ENCODE measurements at places on chromosomes 5 and 9.

- no peak for DNase-seq
Observed at GRCh38 chr9:113350107-113350661, 843 bp downstream of the BSPRY start.

GRCh38 chr9:117718085-117718484 lies 13.9 kb downstream of the TLR4 start:
- DNase-seq, result no peak

- no peak for DNase-seq
Observed at GRCh38 chr9:131227112-131227958, 49.0 kb downstream of the FAM78A start.

GRCh38 chr9:128553728-128554127 lies 1.3 kb downstream of the SPTAN1 start:
- no peak for DNase-seq

DNA sequence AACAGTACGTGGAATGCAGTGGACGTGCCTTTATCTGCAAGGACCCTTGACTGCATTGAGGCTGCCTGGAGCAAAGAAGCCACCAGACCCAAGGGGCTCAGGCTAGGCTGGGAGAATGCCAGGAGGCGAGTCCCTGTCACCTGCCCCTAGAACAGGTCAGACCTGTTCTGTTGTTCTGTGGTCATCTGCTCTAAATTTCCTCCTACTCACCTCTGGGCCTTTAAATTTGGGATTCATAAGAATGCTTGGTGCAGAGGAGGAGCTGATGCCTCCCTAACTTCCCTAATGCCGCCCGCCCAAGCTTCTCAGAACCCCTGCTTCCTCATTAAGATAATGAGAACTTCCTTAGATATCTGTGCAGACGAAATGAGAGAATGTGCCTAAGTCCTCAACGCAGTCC lies 32.0 kb downstream of the DAPK1 start:
- no peak for DNase-seq

GRCh38 chr9:80994892-80995291 lies 694.5 kb downstream of the TLE1 start:
- no peak for DNase-seq

GRCh38 chr5:107277485-107278125 lies 393.1 kb downstream of the EFNA5 start:
- no peak for DNase-seq

DNA sequence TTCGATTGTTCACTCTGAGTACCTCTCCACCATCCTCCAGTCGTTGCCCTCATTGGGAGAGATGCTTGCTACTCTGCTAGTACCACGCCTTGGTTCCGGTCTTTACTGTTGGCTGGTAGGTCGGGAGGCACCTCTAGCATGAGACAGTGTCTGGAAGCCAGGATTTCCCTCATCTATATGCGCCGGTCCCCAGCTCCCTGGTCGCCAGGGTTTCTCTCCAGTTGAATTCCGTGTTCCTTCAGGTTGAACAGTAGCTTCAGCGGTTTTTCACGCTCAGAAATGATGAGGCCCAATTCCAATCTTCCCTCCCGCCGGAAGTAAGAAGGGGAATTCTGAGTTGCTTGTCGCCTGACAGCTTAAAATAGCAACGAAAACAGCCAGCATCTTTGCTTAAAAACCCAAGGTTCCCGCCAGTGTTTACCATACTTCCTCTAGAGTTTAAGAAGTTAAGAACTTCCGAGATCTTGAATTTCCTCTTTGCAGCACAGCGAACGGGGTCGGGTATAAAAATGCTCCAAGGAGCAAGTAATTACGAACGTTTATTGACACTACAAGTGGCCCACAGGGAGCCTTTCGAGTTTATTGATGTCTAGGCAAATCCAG lies 1.3 kb upstream of the ST8SIA4 start:
- peak; percentile 24 for DNase-seq

DNA sequence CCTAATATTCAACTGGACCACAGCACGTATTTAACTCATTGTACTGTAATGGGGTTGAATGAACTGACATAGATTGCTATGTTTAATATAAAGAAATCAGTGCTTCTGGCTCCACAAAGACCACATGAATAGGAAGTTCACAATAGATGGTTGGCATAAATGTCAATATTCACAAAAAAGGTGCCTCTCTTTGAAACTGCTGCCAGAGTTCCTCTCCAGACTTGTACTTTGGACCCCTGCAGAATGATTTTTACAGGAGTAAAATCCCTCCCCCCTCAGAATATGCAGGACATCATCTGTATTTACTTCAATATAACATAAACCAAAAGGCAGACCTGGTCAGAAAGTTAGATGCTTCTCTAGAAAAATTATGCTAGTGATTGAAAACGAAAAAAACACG lies 508.5 kb upstream of the DAP start:
- no peak for DNase-seq

DNA sequence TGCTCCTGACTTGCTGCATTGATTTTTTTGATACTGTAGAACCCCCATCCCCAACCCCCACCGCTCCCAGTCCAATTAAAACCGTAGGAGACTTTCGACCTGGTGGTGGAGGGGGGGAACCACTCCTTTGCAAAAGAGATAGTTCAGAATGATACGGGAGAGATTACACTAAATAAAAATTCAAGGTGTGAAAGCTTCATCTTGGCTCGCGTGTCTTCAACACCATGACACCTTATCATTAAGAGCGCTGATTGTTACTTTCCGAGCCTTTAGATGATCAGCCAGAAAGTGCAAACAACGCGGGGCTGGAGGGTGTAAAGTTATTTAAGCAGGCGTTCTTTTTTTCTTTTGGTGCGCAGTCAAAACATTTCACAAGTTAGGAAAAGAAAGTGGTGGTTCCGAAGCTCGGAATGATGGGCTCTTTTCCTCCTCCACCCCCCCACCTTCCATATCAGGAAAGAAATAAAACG lies 1.3 kb upstream of the ZNF462 start:
- DNase-seq, result no peak

DNA sequence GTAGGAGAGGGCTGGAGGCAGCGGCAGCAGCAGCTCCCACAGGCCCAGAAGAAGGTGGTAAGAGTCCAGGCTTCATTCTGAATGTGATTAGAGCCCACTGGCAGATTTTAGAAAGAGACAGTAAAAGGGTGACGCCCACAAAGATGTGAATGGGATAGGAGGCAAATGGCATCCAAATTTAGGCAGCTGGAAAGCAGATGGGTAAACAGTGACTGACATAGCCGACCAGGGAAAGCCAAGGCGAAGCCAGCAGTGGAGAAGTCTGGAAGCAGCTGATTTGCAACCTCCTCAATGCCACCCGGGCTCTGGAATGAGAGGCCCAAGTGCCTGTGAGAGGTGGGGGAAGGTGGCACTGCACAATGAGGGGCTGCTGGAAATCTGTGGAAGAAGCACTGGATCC lies 103.3 kb downstream of the C5orf15 start:
- no peak for DNase-seq

DNA sequence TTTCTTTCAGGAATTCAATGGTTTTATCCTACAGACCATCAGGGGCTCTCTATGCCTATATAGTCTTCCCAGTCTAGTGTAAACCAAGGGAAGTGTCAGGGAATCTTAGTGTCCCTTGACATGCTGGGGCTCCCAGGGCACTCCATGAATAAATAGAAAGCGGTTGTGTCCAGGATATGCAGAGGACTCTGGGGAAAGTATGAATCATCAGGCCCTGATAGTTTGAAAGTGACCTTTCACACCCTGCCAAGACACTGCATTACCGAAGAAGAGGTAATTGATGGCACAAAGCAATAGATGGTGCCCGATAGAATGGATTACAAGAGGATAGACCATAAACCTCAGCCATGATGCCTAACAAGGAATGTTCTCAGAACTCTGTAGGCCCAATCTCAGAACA lies 163.3 kb upstream of the DAPK1 start:
- DNase-seq, result no peak

DNA sequence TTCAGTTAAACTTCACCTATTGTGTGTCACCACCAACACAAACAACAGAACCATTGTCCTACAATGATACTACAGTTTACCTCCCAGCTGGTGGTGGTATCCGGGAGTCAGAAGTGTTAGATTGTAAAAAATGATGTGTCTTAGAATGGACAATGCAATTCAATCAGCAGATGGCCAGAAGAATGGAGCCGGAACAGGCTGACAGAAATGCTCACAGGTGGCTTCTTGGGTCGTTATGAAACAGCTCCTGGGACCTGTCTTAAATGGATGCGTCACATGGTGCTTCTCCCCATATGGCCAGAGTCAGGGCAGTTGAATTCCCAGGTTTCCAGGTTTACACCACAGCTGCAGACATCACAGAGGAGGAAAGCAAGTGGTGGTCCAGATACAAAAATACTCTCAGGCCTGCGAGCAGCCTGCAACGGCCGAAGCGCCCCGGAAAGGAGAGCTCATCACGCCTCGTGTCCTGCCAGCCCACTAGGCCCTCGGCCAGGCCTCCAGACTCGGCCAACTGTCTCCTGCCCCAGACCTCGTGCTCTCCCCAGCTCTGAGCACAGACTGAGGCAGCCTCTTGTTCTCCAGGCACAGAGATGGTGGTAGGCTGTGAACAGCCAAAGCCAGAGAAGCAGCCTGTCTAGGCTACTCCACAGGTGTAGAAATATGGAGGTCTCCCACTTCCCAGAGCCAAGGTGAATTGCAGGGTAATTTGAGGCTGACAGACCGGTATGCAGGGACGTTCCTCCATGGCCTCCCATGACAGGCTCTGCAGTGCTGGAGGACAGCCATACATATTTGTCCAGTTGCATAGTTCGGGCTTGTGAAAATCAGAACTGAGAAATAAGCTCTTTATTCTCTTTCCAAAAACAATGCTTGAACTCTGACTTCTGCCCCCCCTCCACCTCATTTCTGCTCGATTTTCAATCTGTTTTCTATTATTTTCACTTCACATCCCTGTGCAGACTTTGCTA lies 98.5 kb upstream of the SPATA31C2 start:
- DNase-seq, result no peak

DNA sequence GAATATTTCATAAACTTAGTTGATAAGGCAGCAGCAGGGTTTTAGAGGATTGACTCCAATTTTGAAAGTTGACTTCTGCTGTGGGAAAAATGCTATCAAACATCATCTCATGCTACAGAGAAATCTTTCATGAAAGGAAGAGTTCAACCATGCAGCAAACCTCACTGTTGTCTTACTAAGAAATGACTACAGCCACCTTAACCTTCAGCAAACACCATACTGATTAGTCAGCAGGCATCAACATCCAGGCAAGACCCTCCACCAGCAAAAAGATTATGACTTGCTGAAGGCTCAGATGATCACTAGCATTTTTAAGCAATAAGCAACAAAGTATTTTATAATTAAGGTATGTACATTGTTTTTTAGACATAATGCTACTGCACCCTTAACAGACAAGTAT lies 7.6 kb downstream of the TMEM174 start:
- DNase-seq, result no peak

- DNase-seq, result no peak
Observed at GRCh38 chr5:74382987-74383593, 257.4 kb downstream of the ENC1 start.

DNA sequence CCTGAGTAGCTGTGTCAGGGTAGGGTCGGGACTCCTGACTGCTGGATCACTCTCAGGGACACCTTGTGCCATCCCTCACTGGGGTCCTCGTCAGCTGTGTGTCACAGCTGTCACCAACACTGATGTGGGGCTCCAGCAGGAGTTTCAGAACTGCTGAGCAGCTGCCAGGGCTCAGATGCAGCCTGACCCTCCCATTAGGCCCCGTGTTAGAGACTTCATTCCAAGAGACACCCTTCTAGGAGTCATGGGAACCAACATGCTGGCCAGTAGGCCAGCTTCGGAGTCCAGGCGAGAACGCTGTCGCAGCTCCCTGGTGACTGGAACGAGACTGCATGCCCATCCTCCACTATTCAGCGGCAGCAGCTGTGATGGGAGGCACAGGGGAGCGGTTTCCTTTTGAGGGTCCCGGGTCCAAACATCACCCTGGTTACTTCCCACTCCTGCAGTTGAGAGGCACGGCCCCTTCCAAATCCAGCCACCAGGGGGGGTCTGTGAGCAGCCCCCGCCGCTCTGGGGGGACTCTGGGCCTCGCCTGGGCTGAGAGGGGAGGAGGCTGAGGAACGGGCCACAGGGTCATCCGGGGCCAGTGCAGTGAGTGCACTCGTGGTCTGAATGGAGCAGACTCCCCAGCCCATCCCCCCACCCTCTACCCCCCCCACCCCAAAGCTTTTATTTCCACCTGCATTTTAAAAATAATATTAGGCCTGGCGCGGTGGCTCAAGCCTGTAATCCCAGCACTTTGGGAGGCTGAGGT lies 12.6 kb upstream of the TCF7 start:
- peak; percentile 57 for DNase-seq

GRCh38 chr9:70488098-70488792 lies 73.8 kb upstream of the KLF9 start:
- DNase-seq, result no peak

DNA sequence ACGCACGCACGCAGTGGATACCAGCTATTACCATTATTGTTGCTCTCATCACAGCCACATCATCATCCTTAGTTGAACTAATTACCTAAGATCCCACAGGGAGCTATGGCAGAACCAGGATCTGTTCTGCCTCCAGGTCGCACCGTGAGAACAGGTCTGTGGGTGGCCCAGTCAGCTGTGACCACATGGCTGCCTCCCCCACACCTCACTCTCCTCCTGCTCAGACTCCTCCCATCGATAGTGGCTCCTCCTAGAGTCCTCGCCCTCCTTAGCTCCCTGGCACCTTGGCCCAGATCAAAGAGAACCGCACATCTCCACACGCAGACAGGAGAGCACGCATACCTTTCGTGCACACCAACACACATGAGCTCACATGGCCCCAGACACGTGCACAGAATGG lies 32.4 kb upstream of the RPL26L1 start:
- no peak for DNase-seq

GRCh38 chr5:68088302-68088701 lies 127.3 kb upstream of the PIK3R1 start:
- DNase-seq, result no peak

DNA sequence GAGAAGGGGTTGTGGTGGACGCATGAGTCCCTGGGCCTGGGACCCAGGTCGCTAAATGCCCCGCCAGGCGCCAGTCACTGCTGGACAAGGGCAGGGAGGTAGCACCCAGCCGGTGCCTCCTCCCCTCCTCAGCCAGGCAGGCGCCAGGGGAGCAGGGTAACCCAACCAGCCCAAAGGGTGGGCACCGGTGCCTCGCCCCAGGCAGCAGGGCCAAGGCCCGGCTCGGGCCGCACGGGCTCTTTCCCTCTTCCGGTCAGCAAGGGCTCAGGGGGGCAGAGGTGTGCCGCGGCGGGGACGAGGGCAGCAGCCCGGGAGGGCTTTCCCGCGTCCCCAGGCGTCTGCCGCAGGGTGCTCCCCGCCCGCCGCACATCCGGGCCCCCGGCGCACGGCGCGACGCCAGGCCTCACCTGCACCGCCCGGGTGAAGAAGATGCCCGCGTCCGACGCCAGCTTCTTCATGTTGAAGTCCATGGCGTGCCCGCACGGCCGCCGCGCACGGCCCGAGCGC lies 393 bp downstream of the SH3GLB2 start:
- DNase-seq, result no peak

- no peak for DNase-seq
Observed at GRCh38 chr5:474840-475661, 32.1 kb downstream of the EXOC3 start.

- DNase-seq, result no peak
Observed at GRCh38 chr9:12961276-12961809, 186.5 kb downstream of the LURAP1L start.

GRCh38 chr9:123468541-123468940 lies 112.5 kb downstream of the CRB2 start:
- DNase-seq, result no peak

GRCh38 chr5:112004867-112005622 lies 248.1 kb upstream of the NREP start:
- DNase-seq, result no peak

Measured in stimulated activated CD4-positive, alpha-beta T cell treated with anti-CD3 and anti-CD28 coated beads, Interleukin-12 subunit alpha, Interleukin-12 subunit beta, amount 100 ng/mL, for 24 hours (primary cell).